ENCODE measurements at places on chromosomes 2 and 18.

DNA sequence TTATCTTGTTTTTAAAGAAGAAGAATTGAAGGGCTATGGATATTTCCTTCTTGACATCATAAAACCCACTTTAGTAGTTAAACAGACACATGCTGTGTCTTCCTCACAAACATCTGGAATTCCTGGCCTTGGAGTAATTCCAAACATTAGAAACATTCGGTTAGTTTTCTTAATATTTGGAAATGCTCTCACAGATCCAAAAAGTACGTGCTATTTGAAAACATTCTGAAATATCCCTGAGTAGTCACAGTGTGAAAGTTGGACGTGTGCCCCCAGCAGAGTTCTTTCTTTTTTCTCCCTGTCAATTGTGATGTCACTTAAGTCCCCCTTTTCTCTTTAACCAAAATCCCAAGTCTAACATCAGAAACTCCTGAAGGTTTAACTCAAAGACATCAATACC is 91.3 kb downstream of the ANTXR1 start:
- DNase-seq, result no peak

DNA sequence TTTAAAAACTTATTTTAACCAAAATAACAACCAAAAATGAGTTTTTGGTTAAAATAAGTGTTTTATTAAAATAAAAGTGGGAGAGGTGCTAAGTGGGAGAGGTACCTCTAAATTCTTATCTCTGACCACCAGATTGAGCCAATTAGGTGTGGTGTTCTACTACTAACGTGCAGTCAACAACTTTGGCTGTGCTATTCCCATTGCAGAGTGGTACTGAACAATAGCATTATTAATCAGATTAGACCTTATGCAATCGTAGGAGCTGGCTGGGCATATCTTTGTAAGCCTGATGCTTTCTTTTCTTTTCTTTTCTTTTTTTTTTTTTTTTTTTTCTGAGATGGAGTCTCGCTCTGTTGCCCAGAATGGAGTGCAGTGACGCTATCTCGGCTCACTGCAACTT is 38.9 kb downstream of the RAB27B start:
- DNase-seq, result no peak

GRCh38 chr2:240302041-240302440 is 133.4 kb upstream of the GPC1 start:
- no peak for DNase-seq

GRCh38 chr2:65393743-65394422 is 38.5 kb downstream of the SPRED2 start:
- DNase-seq, result no peak

DNA sequence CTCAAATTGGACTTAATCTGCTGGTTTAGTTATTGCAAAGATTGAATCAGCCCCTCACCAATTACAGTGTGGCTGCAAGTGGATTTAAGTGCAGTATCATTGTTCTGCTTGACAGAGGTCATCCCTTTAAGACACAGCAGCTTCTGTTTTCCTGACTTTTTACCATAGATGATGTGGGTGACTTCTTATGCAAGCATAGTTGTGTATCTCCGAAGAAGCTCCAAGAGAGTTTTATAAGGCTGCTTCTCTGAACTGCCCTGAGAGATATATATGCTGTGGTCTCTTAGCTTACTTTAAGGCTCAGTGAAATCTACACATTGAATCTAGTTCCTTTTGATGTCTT is 3.5 kb downstream of the TRIB2 start:
- no peak for DNase-seq

DNA sequence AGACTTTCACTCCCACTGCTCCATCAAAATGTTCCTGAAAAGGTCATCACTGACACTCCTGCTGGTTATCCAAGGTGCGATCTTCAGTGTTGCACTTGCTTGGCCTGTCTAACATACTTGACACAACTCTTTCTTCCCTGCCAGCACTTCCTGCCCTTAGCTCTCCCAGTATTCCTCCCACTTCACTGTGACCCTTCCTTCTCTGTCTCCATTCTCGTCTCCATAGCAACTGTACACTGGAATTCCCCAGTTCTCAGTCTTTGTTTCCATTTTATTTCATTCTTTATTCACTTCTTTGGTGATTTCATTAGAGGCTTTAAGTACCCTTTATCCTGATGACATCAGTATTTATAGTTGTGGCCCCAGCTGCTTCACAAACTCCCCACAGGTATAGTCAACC is 333.0 kb downstream of the IRS1 start:
- no peak for DNase-seq

DNA sequence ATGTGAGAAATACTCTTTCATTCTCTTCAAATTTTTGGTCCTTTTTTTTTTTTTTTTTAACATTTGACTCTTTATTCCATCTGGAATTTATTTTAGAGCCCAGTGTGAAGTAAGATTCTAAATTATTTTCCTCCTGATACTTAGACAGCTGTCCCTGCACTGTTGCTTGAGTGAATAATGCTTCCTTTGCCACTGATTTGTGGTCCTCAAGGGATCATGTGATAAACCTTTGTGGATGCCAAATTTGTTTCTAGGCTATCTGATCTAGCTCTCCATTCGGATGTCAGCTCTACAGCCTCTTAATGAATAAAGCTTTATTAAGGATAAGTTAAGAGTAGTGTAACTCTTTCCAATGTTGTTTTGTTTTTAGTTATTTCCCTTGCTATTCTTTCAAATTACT is 142.3 kb downstream of the SMAD7 start:
- DNase-seq, result no peak

DNA sequence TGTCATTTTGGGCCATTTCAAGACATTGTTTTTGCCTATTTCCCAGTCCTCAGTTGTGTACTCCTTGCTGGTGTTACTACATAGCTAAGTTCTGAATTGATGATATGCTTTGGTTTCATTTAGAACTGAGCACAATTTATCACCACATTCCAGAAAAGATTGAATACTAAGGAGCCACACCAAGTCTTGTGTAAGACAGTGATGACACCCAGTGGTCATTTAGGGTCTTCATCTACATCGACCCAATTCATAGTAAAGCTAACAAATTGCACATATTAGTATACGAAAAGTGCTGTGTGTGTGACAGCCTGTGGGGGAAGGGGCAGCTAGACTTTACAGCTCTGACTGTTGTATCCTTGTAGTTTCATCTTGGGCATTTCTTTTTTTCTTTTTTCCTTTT is 10.9 kb upstream of the DLX2 start:
- DNase-seq, result no peak

GRCh38 chr2:29159125-29159524 is 43.9 kb downstream of the CLIP4 start:
- DNase-seq, result no peak

All from stimulated activated CD8-positive, alpha-beta memory T cell treated with anti-CD3 and anti-CD28 coated beads, Interleukin-2, amount 100 ng/mL, for 48 hours (primary cell).